ENCODE measurements at places on chromosomes 5 and 9. TPM values are rescaled to one million over a fixed set of nuclear protein-coding genes. Genes with fewer than 3 reads are reported as not detected.

The SCGB3A2 gene
- total RNA-seq: not detected

The LCN1 gene
- total RNA-seq: not detected

The SRA1 gene
- total RNA-seq: 42.0 TPM

The F2RL2 gene
- total RNA-seq: 6.6 TPM

The F2RL1 gene
- 209 TPM for total RNA-seq

Data from placental pericyte (primary cell).